Mesothelial cell of epicardium (in vitro differentiated cells): ENCODE measurements at places on chromosomes 6 and 20.
A peak's percentile ranks its signal among the peaks of the same experiment; 100 is the strongest.

GRCh38 chr20:24169256-24169655 lies 180.7 kb upstream of the GGTLC1 start:
- no peak for DNase-seq

- DNase-seq, result no peak
Measured at GRCh38 chr6:46651816-46652215, 802 bp downstream of the CYP39A1 start.

DNA sequence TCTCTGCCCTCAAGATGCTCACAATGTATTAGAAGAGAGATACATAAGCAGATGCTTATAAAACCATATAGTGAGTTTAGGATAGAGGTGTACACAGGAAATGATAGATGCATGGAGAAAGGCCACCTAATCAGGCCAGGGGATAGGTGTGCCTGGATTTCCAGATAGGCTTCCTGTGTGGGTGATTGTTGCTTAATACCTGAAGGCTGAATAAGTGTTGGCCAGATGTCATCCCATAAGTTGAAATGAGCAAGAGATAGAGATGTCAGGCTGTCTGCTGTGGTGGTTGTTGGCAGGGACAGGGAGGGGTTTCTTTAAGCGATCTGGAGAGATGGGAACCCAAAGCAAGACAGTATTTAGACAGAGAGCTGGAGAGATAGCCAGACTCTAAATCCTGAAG lies 109.8 kb upstream of the SGK1 start:
- no peak for DNase-seq

- DNase-seq, result no peak
Measured at GRCh38 chr6:18488004-18488403, 100.9 kb downstream of the RNF144B start.

- no peak for DNase-seq
Measured at GRCh38 chr6:126718600-126719327, 378.8 kb downstream of the CENPW start.

GRCh38 chr6:150877928-150878327 lies 12.4 kb downstream of the MTHFD1L start:
- no peak for DNase-seq

DNA sequence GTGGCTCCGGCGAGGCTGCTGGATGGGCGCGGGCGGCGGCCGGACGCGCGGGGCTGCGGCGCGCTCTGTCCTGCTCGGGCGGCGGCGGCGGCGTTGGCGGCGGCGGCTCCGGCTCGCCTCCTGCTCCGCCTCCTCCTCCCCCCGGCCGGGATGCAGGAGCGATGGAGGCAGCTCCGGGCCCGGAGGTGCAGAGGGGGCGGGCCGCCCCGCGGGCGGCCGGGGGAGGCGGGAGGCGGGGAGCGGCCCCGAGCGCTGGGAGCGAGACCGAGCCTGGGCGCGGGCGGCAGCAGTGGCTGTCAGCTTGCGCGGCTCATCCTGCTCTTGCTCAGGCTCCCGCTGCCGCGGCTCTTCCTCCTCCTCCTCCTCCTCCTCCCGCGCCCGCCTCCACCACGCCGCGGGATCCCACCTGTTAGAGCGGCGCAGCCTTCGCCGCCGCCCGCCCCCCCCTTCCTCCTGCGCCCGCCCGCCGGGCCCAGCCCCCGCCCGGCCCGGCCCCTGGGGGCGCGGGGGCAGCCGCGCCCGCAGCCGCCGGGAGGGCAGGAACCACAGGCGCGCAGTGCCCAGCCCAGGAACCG lies at the start of gene NOL4L:
TSS of gene NOL4L (minus strand) at position 323 of the 575 bp plus-strand sequence. CDS start 443 bp downstream, outside the sequence.
- peak; percentile 51 for DNase-seq

- DNase-seq, result no peak
Measured at GRCh38 chr6:36815962-36816735, 23.1 kb downstream of the CPNE5 start.

DNA sequence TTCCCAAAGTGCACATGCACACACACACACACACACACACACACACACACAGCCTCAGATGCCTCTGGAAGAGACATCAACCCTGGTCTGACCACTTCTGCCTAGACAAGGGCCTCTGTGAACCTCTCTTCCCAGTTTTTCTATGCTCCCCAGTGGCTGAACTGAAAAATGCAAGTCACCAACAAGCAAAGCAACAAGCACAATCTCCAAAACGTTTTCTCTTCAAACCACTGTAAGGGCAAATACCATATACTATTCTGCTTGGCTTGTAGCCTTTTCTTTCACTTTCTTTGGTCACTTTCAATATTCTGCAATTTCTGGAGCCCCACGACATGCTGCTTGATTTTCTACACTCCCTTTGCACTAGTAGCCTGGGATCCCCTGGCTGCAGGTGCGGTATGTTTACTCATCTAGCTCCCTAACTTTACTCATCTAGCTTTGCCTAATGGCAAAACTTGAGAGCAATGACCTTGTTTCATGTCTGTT lies 121.4 kb upstream of the DST start:
- no peak for DNase-seq

DNA sequence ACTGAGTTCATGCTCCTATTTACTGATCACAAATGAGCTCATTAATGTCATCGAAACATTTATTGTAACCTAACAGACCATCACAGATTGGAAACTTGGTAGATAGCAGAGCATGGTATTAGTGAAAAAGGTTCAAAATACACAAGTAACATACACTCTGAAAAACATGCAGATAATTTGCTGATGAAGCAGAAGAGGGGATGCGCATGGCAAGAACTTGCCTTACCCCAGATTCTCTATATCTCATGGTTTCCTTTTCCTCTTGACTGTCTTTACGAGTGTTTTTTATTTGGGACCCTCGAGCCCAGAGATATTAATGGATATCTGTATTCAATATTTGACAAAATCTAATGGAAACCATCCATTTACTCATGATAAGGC lies 37.6 kb downstream of the QRSL1 start:
- no peak for DNase-seq

DNA sequence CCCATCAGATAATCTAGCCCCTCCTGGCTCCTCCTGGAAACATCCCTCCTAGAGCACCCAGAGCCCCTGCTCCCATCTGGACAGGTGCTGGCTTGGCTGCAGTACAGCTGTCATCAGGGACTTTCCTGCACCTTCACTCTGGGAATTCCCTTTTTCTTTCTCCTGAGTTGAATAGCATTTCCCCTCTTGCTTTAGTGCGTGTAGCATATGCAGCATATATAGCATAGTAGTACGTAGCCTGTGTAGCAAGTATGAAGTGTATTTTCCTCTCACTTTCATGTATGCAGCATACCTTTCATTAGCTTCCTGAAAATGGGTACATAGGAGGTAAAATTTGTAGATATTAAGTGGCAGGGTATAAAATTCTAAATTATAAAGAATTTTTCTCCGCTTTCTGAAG lies 352.9 kb downstream of the ESR1 start:
- no peak for DNase-seq

DNA sequence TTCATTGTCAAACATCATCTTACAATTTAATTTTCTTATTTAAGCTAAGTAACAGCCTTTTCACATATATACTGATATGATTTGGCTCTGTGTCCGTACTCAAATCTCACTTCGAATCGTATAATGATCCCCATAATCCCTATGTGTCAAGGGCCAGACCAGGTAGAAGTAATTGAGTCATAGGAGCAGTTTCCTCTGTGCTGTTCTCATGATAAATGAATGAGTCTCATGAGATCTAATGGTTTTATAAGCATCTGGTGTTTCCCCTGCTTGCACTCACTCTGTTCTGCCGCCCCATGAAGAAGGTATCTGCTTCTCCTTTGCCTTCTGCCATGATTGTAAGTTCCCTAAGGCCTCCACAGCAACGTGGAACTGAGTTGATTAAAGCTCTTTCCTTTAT lies 25.1 kb upstream of the CMTR1 start:
- no peak for DNase-seq

DNA sequence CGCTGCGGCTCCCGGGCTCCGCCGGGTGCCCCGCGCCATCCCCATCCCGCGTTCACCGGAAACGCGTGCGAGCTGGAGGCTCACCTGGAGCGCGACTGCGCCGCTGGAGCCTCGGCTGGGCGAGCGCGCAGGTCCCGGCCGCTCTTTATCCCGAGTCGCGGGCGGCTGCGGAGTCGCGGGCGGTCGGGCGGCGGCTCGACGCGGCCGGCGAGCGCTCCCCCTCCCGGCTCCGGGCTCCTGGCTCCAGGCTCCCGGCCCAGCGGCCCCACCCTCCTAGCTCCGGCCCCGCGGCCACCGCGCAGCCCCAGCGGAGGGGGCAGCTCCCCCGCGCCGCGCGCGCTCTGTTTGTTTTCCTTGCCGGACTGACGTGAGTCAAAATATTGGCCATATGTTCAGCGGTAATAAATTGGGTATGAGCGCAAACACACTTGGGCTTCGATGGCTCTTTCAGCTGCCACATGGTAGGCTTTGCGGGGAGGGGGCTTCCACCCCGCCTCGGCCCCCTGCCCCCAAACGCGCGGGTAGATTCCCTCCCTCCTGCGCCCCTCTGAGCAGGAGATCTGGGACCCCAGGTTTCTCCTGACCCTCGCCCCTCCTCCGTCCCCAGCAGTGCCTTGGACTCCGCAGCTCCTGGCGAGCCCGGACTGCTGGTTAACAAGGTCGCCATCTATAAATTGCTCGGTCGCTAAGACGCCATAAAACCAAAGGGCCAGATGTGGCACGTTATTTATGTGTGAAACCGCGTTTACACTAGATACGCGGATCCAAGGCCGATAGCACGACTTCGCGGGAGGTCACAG lies 8.8 kb upstream of the NKX2-2 start:
- no peak for DNase-seq

- no peak for DNase-seq
Measured at GRCh38 chr20:60237981-60238380, 279.8 kb downstream of the CDH26 start.

DNA sequence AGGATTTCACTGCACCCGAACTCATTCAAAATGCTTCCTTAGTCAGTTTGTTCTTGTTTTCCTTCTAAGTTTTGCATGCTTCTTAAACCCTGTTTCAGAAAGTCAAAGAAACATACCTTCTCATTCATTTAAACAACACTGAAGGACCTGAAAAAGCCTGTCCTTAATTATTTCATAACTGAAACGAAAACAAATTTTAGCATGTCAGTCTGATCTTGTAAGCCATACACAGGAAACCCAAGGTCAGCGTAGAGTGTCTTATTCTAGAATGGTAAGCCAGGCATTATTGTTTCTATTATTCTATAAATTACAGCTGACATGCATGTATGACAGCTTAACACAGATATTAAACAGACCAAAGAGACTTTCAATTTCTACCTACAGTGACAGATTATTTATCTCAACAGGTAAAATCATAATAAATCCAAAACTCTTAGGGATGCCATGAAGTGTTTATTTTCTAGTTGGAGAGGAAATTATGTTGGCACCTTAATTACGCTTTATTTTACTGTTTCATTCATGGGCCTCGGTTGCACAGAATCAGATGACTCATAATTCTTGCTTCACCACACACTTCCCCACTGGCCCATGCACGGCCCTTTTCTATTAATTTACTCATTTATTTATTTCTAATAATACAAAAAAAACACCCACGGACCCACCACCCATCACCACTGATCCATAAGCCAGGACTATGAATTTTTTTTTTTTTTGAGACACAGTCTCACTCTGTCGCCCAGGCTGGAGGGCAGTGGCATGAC lies 39.3 kb upstream of the DUSP22 start:
- no peak for DNase-seq

GRCh38 chr20:48461091-48461734 lies 366.6 kb downstream of the PREX1 start:
- no peak for DNase-seq

- no peak for DNase-seq
Measured at GRCh38 chr6:94956910-94957309, 620.4 kb upstream of the MANEA start.
